ENCODE measurements at places on chromosomes 6 and 20.

GRCh38 chr6:141688916-141689315 lies 443.8 kb upstream of the GJE1 start:
- DNase-seq = no peak

DNA sequence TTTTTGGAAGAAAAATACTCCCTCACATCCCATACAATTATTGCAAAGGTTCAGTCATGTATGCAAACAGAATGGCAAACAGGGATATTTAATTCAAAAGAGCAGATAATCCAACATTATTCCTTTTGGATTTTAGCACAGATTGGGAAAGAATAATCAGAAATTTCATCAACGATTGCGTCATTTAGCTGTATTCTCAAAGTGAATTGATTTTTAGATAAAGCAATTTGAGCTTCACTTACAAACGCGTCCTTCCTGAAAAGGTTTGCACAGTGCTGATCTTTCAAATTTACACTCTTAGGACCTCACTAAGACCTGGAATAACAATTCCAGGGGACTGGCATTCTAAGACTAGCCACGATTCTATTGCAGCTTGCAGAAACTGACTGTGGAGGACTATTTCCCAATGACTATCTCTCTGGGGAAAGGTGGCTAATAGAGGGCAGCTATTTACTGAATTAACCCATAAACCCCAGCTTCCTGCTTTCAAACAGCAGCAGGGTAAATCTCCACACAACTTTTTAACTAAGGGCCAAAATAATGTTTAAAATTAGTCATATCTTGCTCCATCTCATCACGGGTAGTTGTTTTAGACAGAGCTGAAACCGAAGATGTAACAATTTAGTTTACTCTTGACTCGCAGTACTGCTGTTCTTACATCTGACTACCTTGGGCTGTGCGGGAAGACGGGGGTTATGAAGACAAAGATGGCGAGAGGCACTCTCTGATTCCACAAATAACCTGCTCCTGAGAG lies 131.2 kb upstream of the FAM184A start:
- DNase-seq = no peak

GRCh38 chr6:39280247-39280731 lies 33.9 kb downstream of the KCNK17 start:
- DNase-seq = no peak

DNA sequence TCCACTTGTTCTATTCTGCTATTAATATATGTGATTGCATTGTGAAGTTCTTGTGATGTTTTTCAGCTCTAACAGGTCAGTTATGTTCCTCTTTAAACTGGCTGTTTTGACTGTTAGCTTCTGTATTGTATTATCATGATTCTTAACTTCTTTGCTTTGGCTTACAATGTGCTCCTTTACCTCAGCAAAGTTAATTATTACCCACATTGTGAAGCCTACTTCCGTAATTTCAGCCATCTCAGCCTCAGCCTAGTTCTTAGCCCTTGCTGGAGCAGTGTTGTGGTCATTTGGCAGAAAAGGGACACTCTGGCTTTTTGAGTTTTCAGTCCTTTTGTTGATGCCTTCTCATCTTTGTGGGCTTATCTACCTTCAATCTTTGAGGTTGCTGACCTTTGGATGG lies 440.2 kb downstream of the TBC1D32 start:
- DNase-seq = no peak

DNA sequence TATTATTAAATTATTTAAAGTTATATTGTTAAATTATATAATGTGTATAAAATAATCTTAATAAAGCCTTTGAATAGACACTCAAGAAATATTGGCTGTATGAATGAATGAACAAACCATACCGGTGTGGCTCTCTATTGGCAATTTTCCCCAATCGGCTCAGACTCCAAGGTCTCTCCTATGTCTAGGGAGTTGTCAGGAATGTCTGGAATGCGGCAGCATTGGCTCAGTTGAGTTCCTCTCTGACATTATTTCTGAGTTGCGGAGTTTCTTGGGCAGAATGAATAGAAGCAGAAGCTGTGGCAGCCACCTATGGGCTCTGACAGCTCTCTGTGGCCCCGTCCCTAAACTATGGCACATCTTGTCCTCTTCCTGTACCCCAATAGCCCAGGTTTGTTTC lies 111.0 kb downstream of the SOBP start:
- DNase-seq = no peak

DNA sequence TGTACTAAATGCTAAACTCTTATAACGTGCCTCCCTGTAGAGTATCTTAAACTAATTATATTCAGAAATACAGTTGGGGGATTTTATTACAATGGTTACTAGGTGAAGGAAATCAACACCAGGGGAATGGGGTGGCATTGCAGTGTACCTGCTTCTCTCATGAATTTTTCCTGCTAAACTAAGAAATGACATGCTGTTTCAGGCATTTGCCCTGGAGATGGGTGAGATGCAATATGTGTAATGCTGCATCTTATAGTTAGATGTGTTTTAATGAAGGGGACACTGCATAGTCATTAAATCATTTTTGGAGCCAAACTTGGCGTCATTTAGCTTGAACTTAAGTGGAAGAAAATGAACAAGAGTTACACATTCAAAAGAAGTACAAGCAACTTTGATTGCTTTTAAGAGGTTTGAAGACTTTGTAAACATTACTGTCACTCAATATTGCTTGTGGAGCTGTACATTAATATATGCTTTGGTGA lies 4.3 kb downstream of the EYA4 start:
- no peak for DNase-seq

DNA sequence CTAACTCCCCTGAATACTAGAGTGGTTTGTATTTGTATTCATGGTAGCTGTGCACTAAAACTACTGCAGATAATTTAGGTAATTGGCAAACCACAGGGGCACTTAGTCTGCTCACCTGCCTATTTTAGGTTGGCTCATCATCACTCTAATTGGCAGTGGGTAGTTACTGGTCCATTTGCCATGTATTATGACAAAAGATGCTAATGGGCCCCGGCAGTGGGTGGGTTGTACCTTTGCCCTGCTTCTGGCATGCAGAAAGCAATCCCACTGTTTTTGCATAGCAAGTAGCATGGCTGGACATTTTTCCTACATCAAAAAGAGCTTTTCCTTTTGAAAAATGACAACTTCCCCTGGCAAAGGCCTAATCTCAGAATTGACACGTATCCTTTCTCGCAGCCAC lies 741.4 kb upstream of the MAP3K7 start:
- no peak for DNase-seq

DNA sequence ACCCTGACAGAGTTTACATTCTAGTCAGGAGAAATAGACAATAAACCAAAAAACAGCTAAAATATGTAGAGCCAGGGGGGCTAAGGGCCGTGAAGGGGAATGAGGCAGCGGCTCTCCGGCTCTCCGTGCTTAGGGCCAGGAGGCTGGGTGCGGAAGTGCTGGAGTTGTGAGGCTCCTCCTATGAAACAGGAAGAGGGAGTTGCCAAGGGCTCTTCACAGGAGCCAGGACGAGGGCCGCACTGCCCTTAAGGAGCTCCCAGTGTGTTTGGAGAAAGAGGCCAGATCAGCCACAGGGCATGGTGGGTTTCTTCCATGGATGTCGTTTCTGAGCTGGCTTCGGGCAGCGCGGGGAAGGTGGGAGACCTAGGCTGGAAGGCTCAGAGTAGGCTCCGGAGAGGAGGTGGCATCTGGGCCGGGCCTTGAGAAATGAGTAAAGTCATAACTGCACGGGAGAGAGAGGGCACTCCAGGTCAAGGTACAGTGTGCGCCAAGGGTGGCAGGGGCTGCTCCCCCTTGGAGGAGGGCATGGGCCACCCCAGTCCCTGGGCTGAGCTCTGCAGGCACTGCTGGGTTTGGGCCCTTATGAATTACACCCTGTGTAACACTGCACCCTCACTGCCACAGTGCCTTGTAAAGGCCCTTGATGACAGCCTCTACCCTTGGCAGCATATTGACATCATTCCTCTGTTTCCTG lies 20.8 kb upstream of the MLN start:
- DNase-seq = no peak

Measured in activated CD8-positive, alpha-beta memory T cell treated with anti-CD3 and anti-CD28 coated beads for 1 hour (primary cell).